ENCODE measurements at places on chromosomes 5 and 9.

GRCh38 chr9:114652776-114653555 lies 4.6 kb downstream of the TEX53 start:
- DNase-seq: no peak

GRCh38 chr9:5563417-5563815 lies 53.1 kb downstream of the PDCD1LG2 start:
- no peak for DNase-seq

DNA sequence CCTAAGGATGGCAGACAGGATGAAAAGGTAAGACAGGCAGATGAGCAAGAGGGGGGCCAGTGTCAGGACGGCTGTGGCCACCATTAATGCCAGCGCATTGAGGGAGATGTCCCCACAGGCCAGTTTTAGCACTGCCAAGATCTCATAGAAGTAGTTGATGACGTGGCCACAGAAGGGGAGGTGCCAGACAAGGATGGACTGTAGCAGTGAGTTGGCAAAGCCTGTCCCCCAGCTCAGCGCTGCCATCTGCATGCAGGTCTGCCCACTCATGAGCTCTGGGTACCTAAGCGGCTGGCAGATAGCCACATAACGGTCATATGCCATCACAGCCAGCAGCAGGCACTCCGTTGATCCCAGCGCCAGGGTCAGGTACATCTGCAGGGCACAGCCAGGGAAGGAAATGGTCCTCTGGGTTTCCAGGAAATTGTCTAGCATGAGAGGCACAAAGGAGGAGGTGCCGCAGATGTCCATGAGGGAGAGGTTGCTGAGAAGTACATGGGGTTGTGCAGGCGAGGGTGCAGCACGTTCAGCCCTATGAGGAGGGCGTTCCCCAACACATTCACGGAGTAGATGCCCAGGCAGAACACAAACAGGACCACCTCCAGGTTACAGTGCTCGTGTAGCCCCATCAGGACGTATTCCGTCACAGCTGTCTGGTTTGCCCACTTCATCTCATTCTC lies 10.8 kb downstream of the OR13J1 start:
- DNase-seq: no peak

DNA sequence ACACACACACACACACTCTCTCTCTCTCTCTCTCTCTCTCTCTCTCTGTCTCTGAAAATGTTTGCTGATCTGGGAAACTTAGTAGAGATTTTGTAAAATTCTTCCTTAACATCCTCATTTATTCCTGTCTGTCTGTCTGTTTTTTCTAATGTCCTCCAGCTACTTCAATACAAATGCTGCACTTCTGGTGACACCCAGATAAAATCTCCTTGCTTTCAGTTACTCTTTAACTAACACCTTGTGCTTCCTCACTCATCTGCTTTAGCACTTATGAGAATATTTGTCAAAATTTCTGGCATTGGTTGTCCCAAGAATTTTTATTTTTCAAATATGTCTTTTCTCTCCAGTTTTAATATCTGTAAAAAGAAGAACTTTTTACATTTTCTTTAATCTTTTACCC lies 35.0 kb upstream of the ARRDC3 start:
- DNase-seq: no peak

- DNase-seq: no peak
Observed at GRCh38 chr9:91725651-91726050, 224.4 kb downstream of the ROR2 start.
